ENCODE measurements at places on chromosomes 6 and 20.

GRCh38 chr20:32385541-32385940 lies 27.4 kb downstream of the ASXL1 start:
- no peak for DNase-seq

GRCh38 chr6:142726616-142727015 lies 218.4 kb downstream of the HIVEP2 start:
- no peak for DNase-seq

- DNase-seq, result peak; percentile 80
Measured at GRCh38 chr6:45896783-45897441, 118.7 kb downstream of the CLIC5 start.

- no peak for DNase-seq
Measured at GRCh38 chr20:48597521-48598302, 230.1 kb downstream of the PREX1 start.

DNA sequence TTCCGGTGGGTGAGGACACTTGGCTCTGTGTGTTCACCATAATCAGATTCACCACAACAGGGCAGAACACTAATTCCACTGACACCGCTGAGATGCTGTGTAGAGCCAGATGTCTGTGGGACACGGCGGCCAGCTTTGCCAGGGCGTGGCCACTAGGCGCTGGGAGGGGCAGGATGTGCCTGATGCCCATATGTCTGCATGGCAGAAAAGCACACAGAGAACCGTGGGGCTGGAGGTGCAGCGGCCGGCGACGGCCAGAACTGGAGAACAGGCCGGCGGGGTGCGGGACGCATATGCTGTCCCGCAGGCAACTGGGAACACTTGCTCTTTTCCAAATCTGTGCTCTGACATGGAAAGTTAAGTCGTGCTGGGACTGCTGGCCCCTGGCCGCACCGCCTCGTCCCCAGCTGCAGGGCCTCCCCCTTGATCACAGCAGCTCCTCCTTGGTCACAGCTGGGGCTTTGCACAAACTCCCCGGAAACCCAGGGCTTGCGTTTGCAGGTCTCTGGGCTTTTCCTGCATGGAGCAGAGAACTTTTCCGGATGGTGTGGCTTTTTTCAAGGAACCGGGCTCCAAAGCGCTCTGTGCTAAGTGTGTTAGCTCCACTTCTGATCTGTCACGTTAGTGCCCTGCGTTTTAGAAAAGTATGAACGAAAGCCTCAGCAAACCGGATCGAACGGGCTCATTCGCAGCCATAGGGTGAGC lies 31.1 kb downstream of the NTSR1 start:
- DNase-seq, result no peak
